ENCODE measurements at places on chromosomes 11 and 22. TPM values are rescaled to one million over a fixed set of nuclear protein-coding genes. Genes with fewer than 3 reads are reported as not detected.

Gene KRTAP5-2
- not detected for total RNA-seq

Gene C11orf52
- total RNA-seq = 0.66 TPM

Gene INCENP
- total RNA-seq = 29.1 TPM

Gene OR8G1
- 0.17 TPM for total RNA-seq

Gene NXPE1
- not detected for total RNA-seq

Gene PGA4
- total RNA-seq = not detected

Gene CCDC89
- total RNA-seq = 6.0 TPM

Gene SYCE3
- total RNA-seq = not detected

Gene XKR3
- total RNA-seq = under 0.01 TPM

Gene ASCL2
- not detected for total RNA-seq

Gene OR5P2
- not detected for total RNA-seq

Gene ALDH3B1
- total RNA-seq = 21.5 TPM

Gene SLC22A9
- not detected for total RNA-seq

Gene MYBPC3
- total RNA-seq = not detected

Gene NOX4
- 1.0 TPM for total RNA-seq

Gene C11orf97
- not detected for total RNA-seq

Gene MB
- total RNA-seq = not detected

Gene DGCR6
- 0.15 TPM for total RNA-seq

Gene RIC3
- total RNA-seq = not detected

Gene NRGN
- total RNA-seq = 0.58 TPM

Gene OR51B2
- not detected for total RNA-seq

Gene OR5A1
- not detected for total RNA-seq

Gene STK33
- 3.8 TPM for total RNA-seq

Gene PTPMT1
- total RNA-seq = 69.1 TPM

Gene IGLL5
- total RNA-seq = not detected

Gene DEFB131B
- total RNA-seq = not detected

Gene TCN1
- not detected for total RNA-seq

Gene PNPLA5
- 0.50 TPM for total RNA-seq

Gene CCDC116
- total RNA-seq = 0.15 TPM

Gene MOV10L1
- total RNA-seq = 1.0 TPM

Gene DRICH1
- total RNA-seq = not detected

Gene POLA2
- 9.6 TPM for total RNA-seq

Gene HEPHL1
- total RNA-seq = not detected

Gene PANX3
- total RNA-seq = not detected

Gene INTS4
- total RNA-seq = 46.1 TPM

Gene MS4A6E
- total RNA-seq = not detected

Gene USP2
- 0.29 TPM for total RNA-seq

Gene OTOG
- total RNA-seq = not detected

Gene FAM181B
- not detected for total RNA-seq

Gene RIMBP3B
- not detected for total RNA-seq

Gene ATF4
- 296 TPM for total RNA-seq

Gene C11orf21
- total RNA-seq = not detected

Gene OR51E2
- not detected for total RNA-seq

Gene DGAT2
- 6.4 TPM for total RNA-seq

Gene ST14
- total RNA-seq = not detected

Data from smooth muscle cell of trachea (primary cell).